Stimulated activated CD8-positive, alpha-beta memory T cell treated with anti-CD3 and anti-CD28 coated beads, Interleukin-7, amount 100 ng/mL, for 48 hours (primary cell): ENCODE measurements at places on chromosomes 6 and 20.

- no peak for DNase-seq
These were observed 904.5 kb downstream of the C6orf118 start for GRCh38 chr6:164404812-164405488.

DNA sequence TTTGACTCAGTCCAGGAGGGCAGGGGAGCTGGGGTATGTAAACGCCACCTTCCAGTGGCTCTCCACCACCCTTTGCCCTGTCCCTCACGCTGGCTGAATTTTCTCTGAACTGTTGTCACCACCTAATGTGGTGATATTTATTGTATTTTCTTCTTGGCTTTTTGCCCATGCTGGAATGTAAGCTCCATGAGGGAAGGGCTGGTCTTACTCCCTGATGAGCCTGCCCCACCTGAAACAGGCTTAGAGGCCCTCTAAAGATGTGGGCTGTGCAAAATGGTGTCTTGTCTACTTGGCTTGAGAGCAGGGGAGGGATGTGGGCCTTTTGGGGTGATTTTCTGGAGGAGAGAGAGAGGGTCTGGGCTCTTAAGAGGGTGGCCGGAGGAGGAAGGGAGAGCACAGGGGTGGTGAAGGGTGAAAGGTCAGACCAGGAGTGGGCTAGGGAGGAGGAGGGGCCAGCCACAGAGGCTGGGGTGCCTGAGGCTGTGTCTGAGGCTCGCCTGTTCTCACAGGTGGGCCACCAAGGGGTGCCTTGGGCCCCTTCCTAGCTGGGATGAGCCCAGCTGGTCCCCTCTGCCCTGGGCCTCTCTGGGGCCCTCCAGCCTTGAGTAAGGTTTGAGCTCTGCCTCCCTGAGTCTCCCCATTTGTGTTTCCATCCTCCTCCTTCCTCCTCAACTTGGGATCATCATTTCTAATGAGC lies 37.3 kb downstream of the SPDEF start:
- no peak for DNase-seq

DNA sequence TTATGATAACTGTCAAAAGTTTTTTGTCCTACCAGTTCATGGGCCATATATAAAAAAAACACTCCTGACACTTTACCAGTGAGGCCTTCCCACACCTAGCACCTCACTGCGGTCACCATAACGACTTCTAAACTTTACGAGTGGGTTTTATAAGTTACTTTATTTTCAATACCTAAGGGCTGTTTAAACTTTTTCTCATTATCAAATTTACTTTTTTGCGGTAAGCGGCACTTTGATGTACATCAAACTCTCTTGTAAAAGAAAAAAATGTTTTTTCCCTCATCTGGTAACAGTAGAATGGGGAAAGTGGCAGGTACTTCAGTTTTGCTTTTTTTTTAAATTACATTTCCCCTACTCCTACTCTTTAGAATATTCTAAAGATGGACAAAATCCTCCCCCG lies 36.2 kb downstream of the FYN start:
- DNase-seq: no peak

DNA sequence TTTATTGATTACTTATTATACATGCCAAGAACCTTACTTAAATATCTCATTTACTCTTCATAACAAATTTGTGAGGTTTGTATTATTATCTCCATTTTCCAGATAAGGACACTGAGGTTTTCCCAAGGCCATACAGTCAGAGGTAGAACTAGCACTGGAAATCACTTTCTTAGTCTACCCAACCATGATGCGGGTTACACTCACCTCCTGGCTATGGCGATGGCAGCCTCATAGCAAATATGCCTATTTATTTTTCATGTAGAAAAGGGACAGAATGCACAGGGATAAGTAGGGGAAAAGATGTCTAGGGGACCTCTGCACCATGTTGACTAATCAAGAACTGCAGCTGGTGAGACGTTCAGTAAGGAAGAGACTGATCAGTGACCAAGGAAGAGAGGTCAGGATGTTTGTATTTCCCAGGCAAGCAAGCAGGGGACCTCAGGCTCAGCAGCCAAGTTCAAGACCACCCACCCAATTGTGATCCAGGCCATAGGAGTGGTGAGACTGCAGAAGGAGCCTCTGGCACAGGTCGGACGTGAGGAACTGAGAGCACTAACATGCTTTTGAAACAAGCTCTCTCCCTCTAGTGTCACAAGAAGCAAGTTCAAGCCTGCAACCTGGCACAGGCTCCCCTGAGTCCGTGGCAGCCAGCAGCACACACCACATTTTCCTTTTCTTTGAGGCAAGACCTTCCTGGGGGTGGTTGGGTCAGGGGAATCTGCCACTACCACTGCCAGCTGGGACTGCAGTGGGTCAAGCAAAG lies 97.8 kb downstream of the GMPR start:
- no peak for DNase-seq

- no peak for DNase-seq
These were observed 275.6 kb downstream of the BTBD9 start for GRCh38 chr6:38364127-38364526.

GRCh38 chr6:157283900-157284737 lies 39.2 kb downstream of the TMEM242 start:
- no peak for DNase-seq

DNA sequence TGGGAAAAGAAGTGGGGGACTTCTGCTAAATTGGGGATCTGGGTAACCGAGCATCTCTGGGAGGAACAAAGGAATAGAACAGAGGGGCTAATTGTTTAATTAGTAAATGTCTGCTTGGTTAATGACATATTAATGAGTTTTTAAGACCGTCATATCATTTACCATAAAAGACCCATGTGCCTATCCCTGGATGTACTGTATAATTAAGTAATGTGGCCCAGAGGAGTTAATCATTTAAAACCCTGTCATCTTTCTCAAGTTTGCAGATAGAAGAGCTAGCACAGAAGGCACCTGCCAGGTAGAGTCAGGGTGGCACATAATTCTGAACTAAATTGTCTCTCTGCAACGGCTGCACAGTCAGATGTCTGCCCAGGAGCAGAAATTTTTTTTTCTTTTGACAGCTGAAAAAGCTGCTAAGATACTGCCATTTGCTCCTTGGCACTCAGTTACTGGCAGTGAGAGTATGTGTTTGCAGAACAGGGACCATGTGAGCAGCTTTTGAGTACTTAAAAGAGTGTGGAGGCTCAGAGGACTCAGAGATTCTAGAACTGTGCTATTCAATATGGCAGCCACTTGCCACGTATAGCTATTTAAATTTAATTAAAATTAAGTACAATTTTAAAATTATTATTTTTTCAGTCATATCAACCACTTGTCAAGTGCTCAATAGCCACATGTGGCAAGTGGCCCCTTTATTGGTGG lies 202.7 kb upstream of the SLC35B3 start:
- no peak for DNase-seq

GRCh38 chr20:6524305-6524704 lies 243.2 kb upstream of the BMP2 start:
- DNase-seq: no peak

GRCh38 chr6:150169609-150170008 lies 26.8 kb downstream of the PPP1R14C start:
- DNase-seq: peak; percentile 2

DNA sequence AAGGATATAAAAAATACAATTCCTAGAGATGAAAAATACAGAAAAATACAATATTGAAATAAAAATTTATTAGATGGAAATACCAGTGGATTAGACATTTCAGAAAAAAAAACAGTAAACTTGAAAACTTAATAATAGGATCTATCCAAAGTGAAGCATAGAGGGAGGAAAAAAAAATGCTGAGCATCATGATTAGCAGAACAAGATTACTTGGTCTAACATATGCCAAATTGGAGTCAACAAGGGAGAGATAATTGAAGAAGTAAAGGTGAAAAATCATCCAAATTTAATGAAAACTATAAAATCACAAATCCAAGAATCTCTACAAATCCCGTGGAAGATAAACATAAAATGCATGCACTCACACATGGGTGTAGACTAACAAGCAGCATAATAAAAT lies 166.2 kb upstream of the BMP5 start:
- no peak for DNase-seq

DNA sequence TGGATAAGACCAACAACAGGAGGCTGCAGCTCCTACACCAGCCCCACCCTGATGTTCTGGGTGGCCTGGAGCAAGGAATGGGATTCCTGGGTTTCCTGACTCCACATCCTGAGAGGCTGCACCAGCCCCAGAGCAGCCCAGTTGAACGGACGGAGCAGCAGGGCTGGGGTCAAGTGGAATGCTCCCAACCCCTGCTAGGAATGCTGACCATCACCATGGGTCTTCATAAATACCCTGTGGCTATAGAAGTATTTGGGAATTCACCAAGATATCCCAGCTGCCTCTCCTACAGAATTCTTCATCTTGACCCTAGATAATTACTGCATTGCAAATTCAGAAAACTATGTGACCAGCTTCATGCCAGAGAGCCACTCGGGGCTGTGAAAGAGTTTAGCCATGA lies 180.3 kb downstream of the THBS2 start:
- no peak for DNase-seq
